Effector memory CD4-positive, alpha-beta T cell (primary cell): ENCODE measurements at places on chromosomes 5 and 9.

- no peak overlapping the region for H3K27ac ChIP-seq
- no peak for DNase-seq
- no peak overlapping the region for H3K4me3 ChIP-seq
- no peaks in the 10 kb centered on the region for H3K36me3 ChIP-seq
- no peaks in the 10 kb centered on the region for H3K27me3 ChIP-seq
Measured at GRCh38 chr9:132039284-132039683, 40.4 kb downstream of the MED27 start.

- H3K4me1 ChIP-seq: peaks cover 67% of the 10 kb centered on the region
- H3K36me3 ChIP-seq: no peaks in the 10 kb centered on the region
- DNase-seq: peak; percentile 36
- peak overlapping the region; percentile 85 for H3K27ac ChIP-seq
- no peak overlapping the region for H3K4me3 ChIP-seq
Measured at GRCh38 chr5:132102101-132102701, 28.6 kb downstream of the CSF2 start.

DNA sequence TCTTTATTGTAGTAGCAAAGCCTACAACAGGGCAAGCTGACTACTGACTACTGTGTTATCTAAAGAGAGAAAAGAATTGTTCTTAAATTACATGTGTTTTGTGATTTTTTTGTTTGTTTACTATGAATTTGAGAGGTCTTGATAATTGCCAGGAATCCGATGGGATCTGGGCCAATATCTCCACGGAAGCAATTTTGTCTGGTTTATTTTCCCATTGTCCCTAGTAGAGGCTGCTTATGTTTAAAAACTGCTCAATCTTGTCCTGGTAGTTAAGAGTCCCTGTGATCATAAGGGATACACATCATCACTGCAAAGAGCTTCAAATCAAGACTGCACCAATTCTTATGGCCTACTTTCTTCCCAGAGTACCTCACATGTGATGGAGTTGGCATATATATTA, 94.4 kb downstream of the GLDC start:
- no peaks in the 10 kb centered on the region for H3K4me1 ChIP-seq
- H3K27ac ChIP-seq: no peak overlapping the region
- no peaks in the 10 kb centered on the region for H3K36me3 ChIP-seq
- DNase-seq: no peak
- no peaks in the 10 kb centered on the region for H3K27me3 ChIP-seq
- no peak overlapping the region for H3K4me3 ChIP-seq

GRCh38 chr9:130421154-130421801, 23.5 kb upstream of the ASS1 start:
- H3K27me3 ChIP-seq: no peaks in the 10 kb centered on the region
- DNase-seq: no peak
- no peaks in the 10 kb centered on the region for H3K4me1 ChIP-seq
- H3K36me3 ChIP-seq: no peaks in the 10 kb centered on the region
- H3K4me3 ChIP-seq: no peak overlapping the region
- H3K27ac ChIP-seq: no peak overlapping the region
